ENCODE measurements at places on chromosomes 3 and 15.

DNA sequence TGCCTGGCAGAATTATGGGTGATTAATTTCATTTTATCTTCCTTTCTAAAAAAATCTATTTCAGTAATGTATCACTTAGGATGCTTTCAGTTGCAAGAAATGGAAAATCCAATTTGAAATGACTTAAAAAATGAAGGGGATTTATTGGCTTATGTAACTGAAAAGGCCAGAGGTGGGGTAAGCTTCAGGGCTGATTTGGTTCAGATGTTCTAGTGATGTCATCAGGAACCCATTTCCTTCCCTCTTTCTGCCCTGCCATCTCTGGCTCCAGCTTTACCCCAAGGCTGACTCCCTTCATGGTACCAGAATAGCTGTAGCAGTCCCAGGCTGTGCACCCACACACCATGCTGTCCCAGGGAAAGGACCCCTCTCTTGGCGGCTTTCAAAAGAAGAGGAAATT lies 18.5 kb upstream of the REC114 start:
- DNase-seq = no peak

- DNase-seq = peak; percentile 97
Observed at GRCh38 chr3:156664831-156665178, 9.6 kb upstream of the TIPARP start.

- DNase-seq = peak; percentile 46
Observed at GRCh38 chr3:18389108-18389733, 35.9 kb downstream of the SATB1 start.

DNA sequence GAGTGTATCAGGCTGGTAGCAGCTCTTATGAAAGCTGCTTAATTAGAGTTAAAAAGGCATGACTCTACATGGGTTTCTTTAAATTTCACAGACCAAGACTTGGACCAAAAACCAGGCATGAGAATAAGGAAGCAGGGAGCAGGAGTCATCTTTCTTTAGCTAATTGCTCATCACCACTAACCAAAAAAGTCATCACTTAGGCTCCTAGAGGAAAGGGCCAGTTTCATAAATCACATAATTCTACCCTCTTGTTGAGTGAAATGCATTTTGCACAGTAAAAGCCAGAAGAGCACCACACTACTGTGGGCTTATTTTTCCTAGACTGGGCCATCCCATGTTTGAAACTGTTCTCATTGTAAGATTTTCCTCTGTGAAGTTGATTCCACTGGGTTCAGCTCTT lies 175.6 kb downstream of the GREM1 start:
- DNase-seq = no peak

DNA sequence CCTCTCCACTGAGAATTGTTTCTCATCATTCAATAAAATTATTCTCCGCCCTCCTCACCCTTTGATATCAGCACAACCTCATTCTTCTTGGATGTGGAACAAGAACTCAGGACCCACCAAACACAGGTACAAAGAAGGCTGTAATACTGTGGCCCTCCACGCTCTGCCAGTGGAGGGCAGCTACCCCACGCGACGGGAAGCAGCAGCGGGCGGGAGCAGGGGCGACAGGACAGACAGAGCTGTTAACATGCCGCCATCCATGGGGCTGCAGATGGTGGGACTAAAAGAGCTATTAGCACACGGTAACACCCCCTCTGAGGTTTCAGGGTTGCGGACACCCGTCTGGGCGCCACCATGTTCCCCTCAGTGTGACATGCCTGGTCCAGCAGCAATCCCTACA lies 37.5 kb downstream of the EMC4 start:
- DNase-seq = no peak

DNA sequence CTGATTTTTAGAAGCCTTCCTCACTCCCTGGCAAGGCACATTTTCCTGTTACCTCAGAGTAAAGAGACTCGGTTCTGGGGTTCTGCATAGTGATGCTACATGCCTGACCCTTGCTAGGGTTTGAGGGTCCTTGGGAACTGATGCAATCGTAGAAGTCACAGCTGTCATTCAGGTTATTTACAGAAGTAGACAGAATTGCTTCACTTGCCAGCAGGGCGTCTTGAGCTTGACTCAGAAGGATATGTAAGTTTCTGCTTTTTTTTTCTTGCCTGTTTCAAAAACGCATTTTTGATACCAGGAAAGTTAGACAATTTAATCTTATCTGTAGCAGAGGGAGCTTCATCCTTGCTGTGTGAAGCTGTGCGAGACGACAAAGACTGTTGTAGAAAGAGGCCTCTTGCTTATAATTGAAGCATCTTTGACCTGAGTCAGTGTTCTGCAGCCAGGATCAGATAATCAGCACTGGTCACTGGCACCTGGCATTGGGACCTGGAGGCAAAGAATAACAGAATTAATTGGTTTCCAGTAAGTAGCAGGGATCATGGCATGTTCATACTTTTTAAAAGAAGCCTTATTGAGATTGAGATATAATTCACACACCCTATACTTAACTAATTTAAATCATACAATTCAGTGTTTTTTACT lies 24.8 kb downstream of the CACNA1D start:
- no peak for DNase-seq

GRCh38 chr3:36926292-36926897 lies 18.5 kb downstream of the TRANK1 start:
- DNase-seq = no peak

DNA sequence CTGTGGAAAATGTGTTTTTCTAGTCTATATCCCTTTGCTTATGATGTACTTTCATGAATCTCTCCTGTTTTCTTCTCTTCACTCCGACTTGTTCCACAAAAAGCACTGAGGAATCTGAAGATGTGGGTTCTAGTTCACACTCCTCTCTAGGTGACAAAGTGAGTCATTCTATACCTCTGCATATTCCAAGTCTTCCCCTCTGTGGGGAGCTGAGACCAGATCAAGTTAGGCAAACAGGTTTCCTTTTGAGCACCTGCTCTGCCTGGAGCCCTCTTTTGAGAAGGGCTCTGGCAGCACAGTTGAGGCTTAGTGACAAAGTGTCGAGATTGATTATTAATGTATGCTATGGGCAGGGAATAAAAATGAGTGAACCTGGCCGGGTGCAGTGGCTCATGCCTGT lies 82.4 kb upstream of the VGLL4 start:
- no peak for DNase-seq

DNA sequence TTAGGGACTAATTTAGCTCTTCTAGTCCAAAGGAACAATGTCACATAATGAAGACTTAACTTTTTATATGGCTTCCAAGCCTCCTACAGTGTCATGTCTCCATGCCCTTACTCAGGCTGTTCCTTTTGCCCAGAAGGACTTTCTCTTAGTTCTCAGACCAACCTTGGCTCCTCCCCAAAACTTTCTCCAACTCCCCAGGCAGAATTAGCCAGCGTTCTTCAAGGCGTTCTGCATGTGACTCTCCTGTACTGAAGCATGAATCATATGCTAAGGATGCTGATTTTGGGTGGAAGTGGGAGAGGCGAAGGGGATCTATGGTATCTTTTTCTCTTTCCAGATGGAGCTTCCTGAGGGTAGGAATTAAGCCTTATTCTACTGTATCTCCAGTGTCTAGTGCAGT lies 335.1 kb upstream of the ICE2 start:
- no peak for DNase-seq

DNA sequence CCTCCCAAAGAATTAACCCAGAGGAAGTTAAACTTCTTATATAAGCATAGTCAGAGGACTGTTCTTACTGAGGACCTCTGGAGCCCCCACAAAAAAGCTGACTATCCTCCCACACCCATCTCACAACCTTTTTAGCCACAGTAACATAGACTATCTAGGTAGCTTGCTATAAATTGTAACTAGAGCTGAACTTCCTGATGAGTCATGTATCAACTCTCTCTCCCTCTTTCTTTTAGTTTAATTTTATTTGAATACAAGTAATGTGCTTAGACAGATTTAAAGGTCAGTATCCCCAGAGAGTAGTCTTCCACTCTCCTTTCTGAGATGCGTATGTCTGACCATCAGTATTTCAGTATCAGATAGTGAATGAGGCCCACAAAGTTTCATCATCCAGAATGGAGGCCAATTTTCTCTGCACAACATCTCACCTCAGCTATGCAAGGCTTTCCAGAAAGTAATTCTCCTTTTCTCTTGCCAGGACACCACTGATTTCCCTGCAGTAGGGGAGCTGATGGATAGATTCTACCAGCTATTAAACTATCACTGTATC lies 104.0 kb upstream of the MYRIP start:
- DNase-seq = no peak

- DNase-seq = no peak
Observed at GRCh38 chr3:13455644-13456043, 24.5 kb upstream of the HDAC11 start.

DNA sequence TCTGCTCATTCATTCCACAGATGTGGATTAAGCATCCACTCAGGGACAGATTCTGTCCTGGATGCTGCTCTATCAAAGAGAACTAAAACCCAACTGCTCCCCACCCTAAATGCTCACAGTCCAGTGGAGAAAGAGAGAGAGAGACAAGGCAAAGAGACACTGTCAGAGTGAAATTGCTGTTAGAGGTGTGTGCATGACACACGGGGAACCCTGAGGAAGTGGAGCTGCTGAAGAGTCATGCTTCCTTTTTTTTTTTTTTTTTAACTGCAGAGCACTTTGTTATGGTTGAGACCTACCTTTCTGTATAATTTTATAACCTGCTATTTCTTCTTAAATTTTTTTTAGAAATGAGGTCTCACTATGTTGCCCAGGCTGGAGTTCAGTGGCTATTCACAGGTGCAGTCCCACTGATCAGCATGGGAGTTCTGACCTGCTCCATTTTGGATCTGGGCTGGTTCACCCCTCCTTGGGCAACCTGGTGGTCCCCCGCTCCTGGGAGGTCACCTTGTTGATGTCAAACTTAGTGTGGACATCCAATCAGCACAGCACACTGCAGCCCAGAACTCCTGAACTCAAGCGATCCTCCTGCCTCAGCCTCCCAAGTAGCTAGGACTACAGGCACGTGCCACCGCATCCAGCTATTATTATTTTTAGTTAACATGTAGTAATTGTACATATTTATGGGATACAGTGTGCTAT lies 18.2 kb upstream of the PSTPIP1 start:
- no peak for DNase-seq

DNA sequence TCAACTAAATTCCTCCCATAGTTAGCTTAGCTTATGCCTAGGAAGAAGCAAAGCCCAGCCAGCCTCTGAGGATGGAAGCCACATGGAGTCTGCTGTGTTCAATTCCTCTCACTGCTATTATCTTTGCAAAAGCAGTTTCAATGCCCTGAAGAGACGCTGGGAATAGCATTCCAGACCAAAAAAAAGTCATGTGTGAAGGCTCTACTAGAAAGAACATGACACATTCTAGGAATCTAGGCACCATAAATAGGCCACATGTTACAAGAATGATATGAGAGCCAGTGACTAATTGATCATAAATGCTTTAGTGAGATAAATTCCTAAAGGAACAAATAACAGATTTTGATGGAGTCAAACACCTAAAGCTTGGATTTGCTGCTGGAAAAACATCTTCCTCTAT lies 800.8 kb downstream of the TUSC7 start:
- no peak for DNase-seq

DNA sequence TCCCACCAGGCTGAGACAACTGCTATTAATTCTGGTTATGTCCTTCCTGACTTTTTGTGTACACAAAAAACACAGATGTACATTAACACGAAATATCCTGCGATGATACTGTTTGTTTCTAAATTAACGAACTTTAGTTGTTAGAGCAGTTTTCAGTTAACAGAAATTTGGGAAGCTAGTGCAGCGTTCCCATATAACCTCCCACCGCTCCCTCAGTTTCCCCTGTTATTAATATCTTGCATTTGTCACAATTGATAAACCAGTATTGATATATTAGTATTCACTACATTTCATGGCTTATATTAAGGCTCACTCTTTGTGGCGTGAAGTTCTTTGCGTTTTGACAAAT lies 45.3 kb upstream of the RNU6-1 start:
- no peak for DNase-seq

DNA sequence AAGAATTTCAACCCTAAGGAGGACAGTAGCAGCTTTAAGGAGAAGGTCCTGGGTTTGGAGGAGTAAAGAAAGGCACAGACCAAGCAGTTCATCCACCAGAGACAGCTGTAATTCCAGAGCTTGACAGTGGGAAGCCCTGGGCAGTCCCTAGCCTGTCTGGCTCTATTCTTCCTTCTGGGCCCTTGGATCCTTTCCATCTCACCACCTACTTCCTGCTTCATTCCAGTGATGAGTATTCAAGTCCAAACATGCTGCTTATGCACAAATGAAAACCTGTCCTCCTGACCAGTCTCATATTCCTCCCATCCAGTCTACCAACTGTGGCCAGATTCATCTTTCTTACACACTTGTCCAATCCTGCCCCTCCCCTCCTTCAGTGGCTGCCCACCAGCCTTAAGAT lies 171.4 kb downstream of the CNTN3 start:
- DNase-seq = no peak

- no peak for DNase-seq
Observed at GRCh38 chr3:186362988-186363387, 954 bp upstream of the DGKG start.

DNA sequence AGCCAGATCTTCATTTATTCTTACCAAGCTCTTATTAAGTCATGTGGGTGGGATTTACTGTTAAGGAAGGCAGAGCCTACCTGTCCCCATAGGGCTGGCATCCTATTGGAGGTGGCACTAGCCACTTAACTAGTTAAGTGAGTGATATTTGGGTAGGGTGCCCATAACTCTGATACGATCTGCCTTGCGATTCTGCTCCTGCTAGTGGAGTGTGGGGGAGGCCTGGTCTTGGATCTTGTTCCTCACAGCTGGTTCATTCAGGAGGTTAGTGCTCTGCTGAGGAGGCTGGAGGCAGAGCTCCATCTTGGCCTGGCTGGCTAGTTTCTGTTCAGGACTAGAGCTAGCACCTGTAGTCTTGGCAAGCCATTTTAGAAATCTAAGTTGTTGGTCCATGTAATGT lies 9.3 kb downstream of the BAHD1 start:
- no peak for DNase-seq

DNA sequence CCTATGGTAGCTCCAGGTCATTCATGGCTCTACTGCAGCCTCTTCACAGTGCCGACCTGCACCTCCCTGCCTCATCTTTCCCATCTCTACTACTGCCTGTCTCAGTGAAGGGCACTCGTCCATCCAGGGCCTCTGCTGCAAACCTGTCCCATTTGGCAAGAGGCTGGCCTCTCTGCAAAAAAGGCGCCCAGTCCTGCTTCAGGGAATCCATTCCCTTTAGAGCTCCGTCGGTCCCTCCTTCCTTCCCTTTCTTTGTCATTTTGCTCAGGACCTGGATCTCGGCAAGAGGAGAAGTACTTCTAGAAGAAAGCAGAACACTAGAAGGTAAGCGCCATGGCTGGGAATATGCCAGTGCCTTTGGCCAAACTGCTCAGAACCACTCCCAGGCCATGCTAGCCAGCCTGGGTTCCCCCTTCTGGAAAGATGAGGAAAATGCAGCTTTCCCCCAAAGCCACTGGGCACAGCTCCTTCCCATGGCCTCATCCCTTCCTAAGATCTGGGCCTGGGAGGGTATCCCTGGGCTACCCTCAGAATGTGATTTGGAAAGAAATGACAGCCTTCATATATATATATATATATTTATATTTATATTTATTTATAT lies 6.4 kb upstream of the ISL2 start:
- no peak for DNase-seq

Data from MM.1S (cell line).